Neural crest cell (in vitro differentiated cells): ENCODE measurements at places on chromosomes 1 and 21.

- no peak for DNase-seq
Observed at GRCh38 chr1:186730951-186731729, 50.9 kb upstream of the PTGS2 start.

- no peak for DNase-seq
Observed at GRCh38 chr21:17542371-17543011, 29.6 kb downstream of the CXADR start.

GRCh38 chr1:71083271-71083670, 2.4 kb upstream of the ZRANB2 start:
- no peak for DNase-seq

DNA sequence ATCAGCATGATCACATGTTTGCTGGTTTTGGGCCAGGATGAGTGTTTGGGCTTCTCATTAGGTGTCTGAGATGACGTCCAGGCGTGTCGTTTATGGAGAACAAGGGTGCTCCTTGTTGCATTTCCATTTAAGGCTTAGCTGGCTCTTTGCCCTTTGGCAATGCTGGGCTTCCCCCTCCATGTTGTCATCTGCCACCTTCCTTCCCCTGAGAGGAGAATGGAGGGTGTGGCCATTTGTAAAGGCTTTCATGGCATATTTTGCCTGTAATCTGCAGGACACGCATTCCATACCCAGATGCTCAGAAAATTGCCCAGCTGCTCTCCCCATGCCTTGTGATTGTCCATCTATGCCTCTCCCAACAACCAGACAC, 27.7 kb downstream of the PKP1 start:
- no peak for DNase-seq

DNA sequence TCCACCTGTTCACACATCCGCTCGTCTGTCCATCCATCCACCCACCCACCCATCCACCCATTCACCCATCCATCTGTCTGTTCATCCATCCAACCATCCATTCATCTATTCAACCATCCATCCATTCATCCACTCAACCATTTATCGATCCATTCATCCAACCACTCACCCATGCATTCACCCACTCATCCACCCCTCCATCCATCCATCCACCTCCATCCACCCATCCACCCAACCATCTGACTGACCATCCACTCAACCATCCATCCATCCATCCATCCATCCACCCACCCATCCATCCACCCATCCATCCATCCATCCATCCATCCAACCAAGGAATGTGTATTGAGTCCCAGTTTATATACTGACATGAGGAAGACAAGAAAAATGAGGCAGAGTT, 73.1 kb downstream of the UMODL1 start:
- DNase-seq = no peak

DNA sequence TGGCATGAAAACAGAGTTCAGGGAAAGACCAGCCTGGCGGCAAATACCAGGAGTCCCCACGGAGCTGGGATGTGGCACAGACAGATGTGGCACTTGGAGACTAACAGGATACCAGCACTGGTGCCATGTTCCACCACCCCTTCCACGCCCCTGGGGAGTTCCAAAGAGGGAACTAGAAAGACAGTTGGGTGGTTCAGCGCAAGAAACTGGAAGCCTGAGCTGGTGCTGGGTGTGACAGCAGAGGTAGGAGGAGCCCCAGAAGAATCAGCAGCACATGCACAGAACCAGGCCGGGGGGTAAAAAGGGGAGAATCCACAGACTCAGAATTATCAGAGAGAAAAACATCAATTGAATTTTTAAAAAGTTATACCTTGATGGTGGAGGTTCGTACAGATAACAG, 22.4 kb downstream of the DDX20 start:
- DNase-seq = no peak

DNA sequence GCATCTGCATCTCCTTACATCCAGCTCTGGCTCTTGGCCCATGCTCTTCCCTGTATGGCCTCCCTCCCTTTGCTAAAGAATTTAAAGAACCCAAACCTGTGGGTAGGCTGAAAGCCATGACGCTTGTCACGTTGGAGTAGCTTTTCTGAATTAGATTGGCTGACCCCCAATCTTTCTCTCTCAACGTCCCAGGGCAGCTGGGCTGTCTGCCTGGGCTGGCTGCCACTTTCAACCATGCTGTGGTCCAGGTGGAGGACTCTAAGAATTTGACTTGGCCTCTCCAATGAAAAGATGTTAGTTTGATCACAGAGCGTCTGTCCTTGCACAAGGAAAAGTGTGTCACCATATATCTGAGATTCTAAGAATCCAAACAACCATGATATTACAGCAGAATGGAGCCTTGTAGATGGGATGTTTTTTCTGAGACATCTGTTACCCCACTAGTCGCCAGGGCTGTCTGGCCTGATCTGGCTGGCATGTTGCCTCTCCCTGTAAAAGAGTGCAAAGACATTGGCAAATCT, 6.5 kb upstream of the IGSF3 start:
- no peak for DNase-seq

- no peak for DNase-seq
Observed at GRCh38 chr1:234616644-234617043, 6.7 kb upstream of the IRF2BP2 start.

- no peak for DNase-seq
Observed at GRCh38 chr1:966135-966703, at the start of gene PLEKHN1. PLEKHN1 (plus strand) TSS chr1:966482; CDS start chr1:966532, 50 bp downstream.

GRCh38 chr21:35521852-35522505, 472.9 kb upstream of the RUNX1 start:
- DNase-seq = no peak

DNA sequence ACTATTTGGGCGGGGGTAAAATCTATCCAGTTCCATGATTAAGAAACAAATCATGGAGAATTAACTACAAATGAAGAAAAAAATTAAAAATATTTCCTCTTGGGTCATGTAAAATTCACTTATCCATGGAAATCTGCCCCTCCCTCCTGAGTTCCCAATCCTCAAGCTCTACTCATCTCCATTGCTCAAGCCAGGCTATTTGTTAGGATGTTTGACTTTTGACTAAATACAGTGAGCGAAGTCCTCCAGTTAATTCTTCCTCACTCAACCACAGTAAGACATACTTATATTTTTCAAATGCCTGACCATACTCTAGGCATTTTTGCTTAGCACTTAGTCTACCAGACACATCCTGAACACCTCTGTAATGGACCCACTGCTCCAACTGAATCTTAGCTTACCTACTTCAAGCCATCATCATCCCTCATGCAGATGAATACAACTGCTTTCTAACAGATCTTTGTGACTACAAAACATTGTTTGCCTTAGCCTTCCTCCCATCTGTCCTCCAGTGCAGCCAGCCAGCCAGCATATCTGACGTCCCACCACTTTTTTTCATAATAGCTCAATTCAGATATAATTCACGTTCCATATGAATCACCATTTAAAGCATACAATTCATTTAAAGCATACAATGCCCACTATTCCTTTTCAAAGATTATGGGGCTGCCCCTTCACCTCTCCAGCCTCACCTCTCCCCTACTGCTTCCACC, 154.2 kb downstream of the RERE start:
- DNase-seq = no peak

DNA sequence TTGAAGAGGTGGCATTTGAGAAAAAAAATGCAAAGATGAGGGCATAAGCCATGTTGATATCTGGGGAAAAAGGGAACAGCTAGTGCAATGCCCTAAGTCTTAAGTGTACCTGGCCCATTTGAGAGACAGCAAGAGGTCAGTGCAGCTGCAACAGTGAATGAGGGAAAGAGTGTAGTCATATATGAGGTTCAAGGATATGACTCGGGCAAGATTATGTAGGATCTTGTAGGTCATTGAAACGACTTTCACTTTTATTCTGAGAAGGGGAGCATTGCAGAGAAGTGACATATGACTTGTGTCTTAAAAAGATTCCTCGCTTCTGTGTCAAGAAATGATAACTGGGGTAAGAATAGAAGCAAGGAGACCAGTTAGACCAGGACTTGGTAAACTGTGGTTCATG, 31.0 kb downstream of the NTMT2 start:
- no peak for DNase-seq

DNA sequence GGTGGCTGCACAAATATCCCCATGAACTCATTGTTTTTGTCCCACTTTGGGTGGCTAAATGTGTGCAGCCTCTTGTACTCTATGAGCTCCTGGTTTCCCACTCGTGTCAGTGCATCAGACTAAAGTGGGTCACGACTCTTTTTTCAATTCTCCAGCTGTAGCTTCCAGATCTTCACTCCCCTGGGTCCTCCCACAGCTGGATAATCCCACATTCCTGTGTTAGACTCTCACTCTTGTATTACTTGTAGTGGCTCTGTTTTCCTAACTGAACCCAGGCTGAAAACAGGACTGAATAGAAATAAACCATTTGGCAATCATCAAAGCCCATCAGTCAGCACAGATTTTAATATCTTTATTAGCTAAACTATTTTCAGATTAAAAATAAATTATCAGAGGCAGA, 60.4 kb downstream of the UBE2U start:
- DNase-seq = no peak

- no peak for DNase-seq
Observed at GRCh38 chr1:88878731-88879130, 12.6 kb downstream of the GTF2B start.

DNA sequence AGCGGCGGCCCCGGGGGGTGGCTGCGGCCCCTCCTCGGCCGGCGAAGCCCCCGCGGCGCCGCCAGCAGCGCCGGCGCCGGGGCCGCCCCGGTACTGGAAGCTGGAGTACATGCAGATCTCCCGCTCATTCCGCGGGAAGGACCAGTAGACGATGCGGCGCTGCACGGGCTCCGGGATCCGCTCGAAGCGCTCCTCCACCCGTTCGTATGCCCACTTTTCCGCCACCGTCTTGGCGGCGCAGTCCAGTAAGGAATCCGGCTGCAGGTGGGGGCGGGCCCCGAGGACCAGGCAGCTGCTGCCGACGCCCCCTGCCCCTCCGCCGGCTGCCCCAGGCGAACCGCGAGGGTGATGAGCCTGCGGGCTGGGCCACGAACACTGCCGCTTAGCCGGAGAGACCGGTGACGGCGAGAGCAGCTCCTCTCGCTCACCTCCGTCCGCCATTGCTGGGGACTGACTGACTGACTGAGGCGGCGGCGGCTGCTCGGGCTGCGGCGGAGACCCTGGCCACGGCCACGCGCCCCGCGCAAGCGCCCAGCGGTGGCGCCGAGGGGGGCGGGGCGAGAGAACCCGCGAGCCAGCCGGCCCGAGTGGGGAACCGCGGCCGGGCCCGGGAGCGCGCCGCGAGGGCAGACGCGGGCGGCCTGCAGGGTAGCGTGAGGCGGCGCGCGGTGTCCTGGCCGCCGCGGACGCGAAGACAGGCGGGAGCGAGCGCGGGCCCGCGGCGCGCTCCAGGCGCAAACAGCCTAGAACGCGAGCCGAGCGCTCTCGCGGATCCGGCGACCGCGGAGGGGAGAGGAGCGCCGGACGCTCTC, at the start of gene ZSWIM5:
ZSWIM5 (minus strand) TSS at position 696 of the 812 bp plus-strand sequence; CDS start at position 441, 255 bp downstream.
- peak; percentile 64 for DNase-seq

GRCh38 chr1:200027264-200027823, at the start of gene NR5A2:
NR5A2 (plus strand) TSS chr1:200027710; CDS start chr1:200027848, 138 bp downstream.
- DNase-seq = no peak

GRCh38 chr1:196684476-196684875, 32.6 kb downstream of the CFH start:
- no peak for DNase-seq

DNA sequence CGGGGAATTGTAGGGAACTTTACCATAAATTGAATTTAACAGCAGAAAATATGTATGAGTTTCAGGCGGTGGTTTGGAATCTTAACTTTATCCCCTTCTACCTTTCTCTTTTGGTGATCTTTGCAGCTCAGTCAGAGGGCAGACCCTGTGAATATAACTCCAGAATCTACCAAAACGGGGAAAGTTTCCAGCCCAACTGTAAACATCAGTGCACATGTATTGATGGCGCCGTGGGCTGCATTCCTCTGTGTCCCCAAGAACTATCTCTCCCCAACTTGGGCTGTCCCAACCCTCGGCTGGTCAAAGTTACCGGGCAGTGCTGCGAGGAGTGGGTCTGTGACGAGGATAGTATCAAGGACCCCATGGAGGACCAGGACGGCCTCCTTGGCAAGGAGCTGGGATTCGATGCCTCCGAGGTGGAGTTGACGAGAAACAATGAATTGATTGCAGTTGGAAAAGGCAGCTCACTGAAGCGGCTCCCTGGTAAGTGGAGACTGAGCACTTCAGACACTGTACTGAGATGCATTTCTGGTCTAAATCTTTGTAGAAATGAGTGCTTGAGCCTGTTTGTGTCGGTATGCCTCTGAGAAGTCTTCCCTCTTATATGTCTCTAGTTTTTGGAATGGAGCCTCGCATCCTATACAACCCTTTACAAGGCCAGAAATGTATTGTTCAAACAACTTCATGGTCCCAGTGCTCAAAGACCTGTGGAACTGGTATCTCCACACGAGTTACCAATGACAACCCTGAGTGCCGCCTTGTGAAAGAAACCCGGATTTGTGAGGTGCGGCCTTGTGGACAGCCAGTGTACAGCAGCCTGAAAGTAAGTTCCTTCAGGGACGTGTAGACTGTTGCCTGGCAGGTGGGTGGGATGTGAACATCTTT, 1.5 kb downstream of the CCN1 start:
- DNase-seq = peak; percentile 26

GRCh38 chr1:3417082-3417739, 37.3 kb upstream of the ARHGEF16 start:
- no peak for DNase-seq

DNA sequence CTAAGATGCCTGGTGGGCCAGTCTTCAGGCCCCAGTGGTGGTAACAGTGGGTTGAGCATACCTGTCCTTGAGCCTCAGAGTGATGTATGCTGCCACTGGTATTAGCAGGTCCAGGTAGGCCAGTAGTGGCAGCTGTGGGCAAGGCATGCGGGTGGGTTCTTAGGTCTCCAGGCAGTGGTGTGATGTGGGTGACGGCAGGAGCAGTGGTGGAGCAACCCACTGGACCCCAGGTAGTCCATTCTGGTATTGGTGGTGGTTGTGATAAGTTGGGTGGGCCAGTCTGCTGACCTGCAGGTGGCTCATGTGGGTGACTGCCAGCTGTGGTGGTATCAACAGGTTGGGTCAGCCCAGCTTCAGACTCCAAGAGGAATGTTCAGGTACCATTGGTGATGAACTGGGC, 165.0 kb upstream of the GORAB start:
- no peak for DNase-seq

- no peak for DNase-seq
Observed at GRCh38 chr1:88891951-88892340, 579 bp upstream of the GTF2B start.
